ENCODE measurements at places on chromosomes 16 and 17. TPM values are rescaled to one million over a fixed set of nuclear protein-coding genes. Genes with fewer than 3 reads are reported as not detected.

The PRAC2 gene
- polyA plus RNA-seq = not detected

The SLFN13 gene
- 5.9 TPM for polyA plus RNA-seq

DNA sequence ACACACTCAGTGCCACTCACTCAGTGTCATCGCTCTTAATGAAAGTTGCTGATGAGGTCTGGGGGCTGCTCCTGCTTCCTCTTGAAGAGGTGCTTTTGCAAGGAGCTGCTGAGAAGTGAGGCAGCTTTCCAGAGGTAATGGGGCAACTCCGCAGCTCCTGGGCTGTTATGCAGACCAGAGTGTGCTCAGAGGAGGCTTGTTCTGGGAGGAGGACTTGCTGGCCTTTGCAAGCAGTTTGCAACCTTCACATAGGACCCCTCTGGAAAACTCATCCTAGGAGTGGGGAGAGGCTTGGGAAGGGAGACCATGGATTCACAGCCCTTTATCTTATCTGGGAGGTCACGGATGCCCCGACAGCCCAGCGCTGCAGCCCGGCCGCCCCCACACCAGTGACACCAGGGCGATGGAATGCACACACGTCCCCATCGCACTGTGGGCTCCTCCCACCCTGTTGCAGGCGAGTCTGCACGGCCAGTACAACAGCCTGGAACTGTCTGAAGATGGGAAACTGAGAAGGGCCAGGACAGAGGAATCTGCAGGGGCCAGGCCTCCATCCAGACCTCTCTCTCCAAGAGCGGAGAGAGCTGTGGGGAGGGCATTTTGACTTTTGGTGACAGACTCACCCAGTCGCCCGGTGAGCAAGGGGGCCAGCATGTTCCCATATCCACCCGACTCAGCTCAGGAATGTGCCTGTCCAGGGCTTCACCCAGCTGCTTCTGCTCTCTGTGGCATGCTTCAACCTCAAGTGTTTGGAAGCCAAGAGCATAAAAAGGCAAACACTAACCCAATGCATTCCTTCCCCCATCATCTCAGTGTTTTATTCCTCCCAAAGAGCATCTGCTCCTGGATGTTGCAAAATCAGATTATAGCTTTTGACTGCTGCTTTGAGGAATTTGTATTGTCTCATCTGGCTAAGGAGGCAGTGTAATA lies 78.6 kb upstream of the ZNF469 start:
- H3K4me3 ChIP-seq = no peak overlapping the region
- no peaks in the 10 kb centered on the region for H3K36me3 ChIP-seq
- peak overlapping the region; percentile 9 for H3K27ac ChIP-seq
- peak; percentile 28 for DNase-seq
- H3K4me1 ChIP-seq = no peaks in the 10 kb centered on the region

GRCh38 chr16:19907161-19907992 lies 22.7 kb upstream of the GPRC5B start:
- no peaks in the 10 kb centered on the region for H3K27me3 ChIP-seq
- H3K4me1 ChIP-seq = no peaks in the 10 kb centered on the region
- H3K36me3 ChIP-seq = no peaks in the 10 kb centered on the region
- H3K27ac ChIP-seq = no peak overlapping the region

The SMPD3 gene
- polyA plus RNA-seq = 2.8 TPM

The TP53TG3F gene
- not detected for polyA plus RNA-seq

The SOCS7 gene
- polyA plus RNA-seq = 4.2 TPM

The APOH gene
- polyA plus RNA-seq = not detected

The MT1F gene
- not detected for polyA plus RNA-seq

DNA sequence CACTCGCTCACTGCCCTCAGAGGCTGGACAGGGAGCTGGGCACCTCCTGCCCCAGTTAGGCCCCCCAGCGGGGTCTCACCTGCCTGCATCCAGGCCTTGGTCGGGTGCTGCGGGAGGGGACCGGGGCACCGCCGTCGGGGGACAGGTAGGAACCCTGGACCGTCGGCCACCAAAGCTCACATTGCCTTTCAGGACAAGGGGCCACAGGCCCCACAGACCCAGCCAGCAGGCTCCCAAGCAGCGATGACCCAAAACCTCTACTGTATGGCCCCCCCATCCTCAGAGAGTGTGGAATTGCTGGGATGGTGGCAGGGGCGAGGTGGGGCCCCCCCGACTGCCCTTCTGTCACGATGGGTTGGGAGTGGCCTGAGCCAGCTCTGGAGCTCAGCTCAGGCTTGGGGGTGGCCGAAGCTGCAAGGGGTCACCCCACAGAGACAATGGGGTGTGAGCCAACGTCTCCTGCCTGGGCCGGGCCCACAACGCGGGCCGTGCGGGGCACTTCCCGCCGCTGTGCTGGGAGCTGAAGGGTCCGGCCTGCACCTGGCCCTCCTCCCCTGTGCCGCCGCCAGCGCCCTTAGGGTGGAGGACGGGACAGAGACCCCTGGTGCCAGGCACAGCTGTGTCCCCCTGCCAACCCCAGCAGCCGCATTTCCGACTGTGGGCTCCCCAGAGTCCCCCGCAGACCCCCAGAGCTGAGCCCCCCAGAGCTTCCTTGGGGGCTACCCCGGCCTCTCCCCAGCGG lies 498 bp downstream of the IGFALS start:
- DNase-seq = no peak
- H3K36me3 ChIP-seq = peaks cover 6% of the 10 kb centered on the region
- no peaks in the 10 kb centered on the region for H3K27me3 ChIP-seq
- H3K27ac ChIP-seq = no peak overlapping the region

The HSD11B2 gene
- 0.84 TPM for polyA plus RNA-seq

GRCh38 chr16:83983491-83983890 lies 15.4 kb downstream of the NECAB2 start:
- H3K4me1 ChIP-seq = no peaks in the 10 kb centered on the region
- H3K4me3 ChIP-seq = no peak overlapping the region
- H3K27me3 ChIP-seq = no peaks in the 10 kb centered on the region
- H3K27ac ChIP-seq = no peak overlapping the region
- no peak for DNase-seq

DNA sequence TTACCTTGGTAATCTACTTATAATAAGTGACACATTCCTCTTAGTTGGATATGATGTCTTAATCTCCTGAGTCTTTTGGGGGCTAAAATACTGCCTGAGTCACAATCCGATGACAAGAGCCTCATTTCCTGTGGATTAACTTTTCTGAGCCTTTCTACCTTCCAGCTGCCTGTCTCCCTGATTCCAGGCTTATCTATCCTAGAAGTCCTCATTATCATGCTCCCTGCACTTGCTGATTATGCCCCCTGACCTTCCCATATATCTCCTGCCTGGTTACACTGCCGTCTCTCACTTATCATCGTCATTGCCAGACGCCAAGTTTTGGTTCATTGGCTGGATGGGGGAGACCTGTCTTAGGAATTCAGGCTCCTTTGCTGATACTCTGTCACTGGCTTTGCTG lies 727.4 kb upstream of the CA10 start:
- H3K27me3 ChIP-seq = no peaks in the 10 kb centered on the region
- peaks cover 8% of the 10 kb centered on the region for H3K4me1 ChIP-seq
- no peak overlapping the region for H3K27ac ChIP-seq

GRCh38 chr16:27097800-27098230 lies 31.1 kb downstream of the C16orf82 start:
- no peak overlapping the region for H3K4me3 ChIP-seq
- no peaks in the 10 kb centered on the region for H3K36me3 ChIP-seq
- H3K4me1 ChIP-seq = no peaks in the 10 kb centered on the region
- no peak overlapping the region for H3K27ac ChIP-seq
- DNase-seq = peak; percentile 93

The SDR42E2 gene
- not detected for polyA plus RNA-seq

GRCh38 chr17:66585472-66585871 lies 249.4 kb upstream of the CACNG5 start:
- DNase-seq = no peak
- H3K27me3 ChIP-seq = no peaks in the 10 kb centered on the region
- no peak overlapping the region for H3K4me3 ChIP-seq
- H3K36me3 ChIP-seq = no peaks in the 10 kb centered on the region
- no peak overlapping the region for H3K27ac ChIP-seq

DNA sequence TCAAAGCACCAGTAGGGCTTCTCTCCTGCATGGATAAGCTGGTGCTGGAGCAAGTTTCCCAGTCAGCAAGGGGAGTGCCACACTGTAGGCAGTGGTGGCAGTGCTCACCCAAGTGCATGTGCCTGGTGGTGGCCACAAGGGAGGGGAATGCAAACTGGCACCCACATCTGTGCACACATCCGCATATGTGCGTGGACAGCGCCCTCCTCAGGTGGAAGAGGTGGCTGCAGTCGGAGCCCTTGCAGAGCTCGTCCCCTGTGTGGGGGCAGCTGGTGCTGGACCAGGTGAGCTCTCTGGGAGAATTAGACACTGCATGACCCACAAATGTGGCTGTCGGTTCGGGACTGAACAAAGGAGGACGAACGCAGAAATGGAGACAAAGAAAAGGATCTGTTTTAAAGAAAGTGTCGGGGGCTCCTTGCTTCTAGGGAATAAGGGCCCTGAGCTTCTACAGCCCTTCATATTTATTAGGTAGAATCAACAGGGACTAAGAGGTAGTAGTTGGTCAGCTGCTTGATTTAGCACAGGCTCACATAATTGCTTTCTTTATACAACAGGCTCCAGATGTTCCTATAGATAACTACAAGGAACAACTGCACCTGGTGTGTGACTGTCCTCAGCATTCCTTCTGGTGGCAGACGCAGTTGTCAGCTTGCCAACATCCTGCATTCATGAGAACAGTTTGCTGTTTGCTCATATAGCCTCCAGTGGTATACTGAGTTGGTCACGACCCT lies 5.3 kb upstream of the ZNF689 start:
- H3K27me3 ChIP-seq = no peaks in the 10 kb centered on the region
- H3K4me1 ChIP-seq = no peaks in the 10 kb centered on the region
- H3K27ac ChIP-seq = no peak overlapping the region
- H3K4me3 ChIP-seq = no peak overlapping the region
- peak; percentile 41 for DNase-seq

The TBX21 gene
- 0.12 TPM for polyA plus RNA-seq

DNA sequence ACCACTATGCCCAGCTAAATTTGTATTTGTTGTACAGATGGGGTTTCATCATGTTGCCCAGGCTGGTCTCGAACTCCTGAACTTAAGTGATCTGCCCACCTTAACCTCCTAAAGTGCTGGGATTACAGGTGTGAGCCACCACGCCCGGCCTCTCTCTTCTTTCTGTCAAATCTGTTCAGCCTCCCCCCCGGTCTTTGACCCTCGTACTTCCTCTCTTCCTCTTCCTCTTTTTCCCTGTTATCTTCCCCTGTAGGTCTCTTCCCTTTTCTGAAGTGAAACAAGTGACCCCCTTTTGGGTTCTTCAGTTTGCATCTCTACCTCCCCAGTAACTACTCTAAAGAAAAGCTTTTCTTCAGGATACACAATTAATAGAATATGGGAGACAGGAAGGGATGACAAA lies 31.7 kb upstream of the DHX40 start:
- peaks cover 11% of the 10 kb centered on the region for H3K4me1 ChIP-seq
- H3K27ac ChIP-seq = no peak overlapping the region
- no peaks in the 10 kb centered on the region for H3K27me3 ChIP-seq
- no peak for DNase-seq
- H3K4me3 ChIP-seq = no peak overlapping the region
- H3K36me3 ChIP-seq = no peaks in the 10 kb centered on the region

DNA sequence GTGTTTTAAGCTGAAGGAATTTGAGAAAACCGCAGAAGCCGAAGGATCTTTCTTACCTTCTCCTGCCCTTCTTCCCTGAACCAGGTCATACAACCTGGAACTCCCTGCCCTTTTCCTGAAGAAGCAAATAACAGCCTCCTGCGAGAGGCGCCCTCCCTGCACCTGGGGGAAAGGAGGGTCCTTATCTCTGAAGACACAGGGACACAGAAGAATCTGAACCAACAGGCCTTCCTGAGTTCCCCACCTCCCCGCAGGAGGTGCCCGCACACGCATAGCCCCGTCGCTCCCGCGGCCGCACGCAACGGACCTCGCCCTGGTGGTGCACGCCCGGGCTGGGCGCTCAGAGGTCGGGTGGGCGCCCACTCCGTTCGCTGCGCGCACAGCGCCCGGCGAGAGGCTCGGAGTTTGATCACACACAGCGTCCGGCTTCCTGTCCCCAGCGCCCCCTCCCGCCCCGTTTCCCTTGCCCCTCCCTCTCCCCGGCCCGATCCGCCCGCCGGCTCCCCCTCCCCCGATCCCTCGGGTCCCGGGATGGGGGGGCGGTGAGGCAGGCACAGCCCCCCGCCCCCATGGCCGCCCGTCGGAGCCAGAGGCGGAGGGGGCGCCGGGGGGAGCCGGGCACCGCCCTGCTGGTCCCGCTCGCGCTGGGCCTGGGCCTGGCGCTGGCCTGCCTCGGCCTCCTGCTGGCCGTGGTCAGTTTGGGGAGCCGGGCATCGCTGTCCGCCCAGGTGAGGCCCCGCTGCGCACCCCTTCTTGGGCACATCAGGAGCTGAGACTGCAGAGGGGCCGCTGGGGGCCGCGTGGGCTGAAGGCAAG lies at the start of gene TNFSF12:
TSS of gene TNFSF12 (plus strand) at position 474 of the 816 bp plus-strand sequence. CDS start at position 570, 96 bp downstream.
- peak within 1 kb of the TSS; percentile 34 for H3K4me3 ChIP-seq
- no peak within 1 kb of the TSS for H3K27ac ChIP-seq
- H3K4me1 ChIP-seq = peaks cover 4% of the 10 kb centered on the region
- no peaks in the 10 kb centered on the region for H3K36me3 ChIP-seq

DNA sequence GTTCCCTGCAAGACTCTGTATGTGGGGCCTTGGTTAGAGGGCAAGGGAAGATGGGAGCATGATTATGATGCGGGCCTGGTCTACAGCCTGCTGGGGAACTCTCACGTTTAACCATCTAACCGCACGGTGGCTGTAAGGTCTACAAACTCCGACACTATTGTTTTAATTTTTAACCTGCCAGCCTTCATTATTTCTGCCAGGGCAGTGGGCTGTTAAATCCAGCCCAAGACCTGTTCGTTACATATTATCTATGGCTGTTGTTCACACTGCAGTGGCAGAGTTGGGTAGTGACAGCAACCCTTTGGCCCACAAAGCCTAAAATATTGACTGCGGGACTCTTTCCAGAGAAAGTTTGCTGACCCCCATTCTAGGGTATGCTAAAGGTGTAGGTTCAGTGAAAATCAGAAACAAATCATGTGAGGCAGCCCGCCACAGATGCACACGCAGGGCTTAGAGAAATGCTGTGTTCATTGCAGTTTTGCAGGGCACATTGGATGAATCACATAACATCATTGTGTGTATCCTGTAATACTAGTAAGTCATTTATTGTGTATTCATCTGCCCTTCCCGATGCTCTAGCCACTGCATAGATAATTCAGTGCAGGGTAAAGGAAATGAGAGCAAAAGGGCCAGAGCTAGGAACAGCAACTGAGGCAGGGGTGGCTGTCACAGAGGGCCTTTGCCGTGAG lies 14.3 kb downstream of the SNX29 start:
- H3K27ac ChIP-seq = no peak overlapping the region
- no peak overlapping the region for H3K4me3 ChIP-seq
- no peak for DNase-seq
- no peaks in the 10 kb centered on the region for H3K27me3 ChIP-seq
- H3K4me1 ChIP-seq = no peaks in the 10 kb centered on the region

DNA sequence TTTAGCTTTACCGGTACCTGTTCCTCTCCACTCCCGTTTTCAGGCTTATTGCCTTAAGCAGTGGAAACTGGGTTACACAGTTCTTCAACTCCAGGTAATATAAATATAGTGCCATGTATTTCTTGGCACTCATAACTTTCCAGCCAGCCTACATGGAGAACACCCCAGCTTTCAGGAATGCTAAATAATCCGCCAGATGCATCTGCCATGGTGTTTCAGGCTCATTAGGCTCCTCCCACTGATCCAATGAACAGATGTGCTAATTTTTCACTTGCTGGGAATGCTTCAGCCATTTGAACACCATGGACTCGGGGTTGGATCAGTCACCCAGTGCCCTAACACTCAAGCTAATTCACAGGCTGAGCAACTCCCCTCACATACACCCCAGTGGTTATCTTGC lies 4.6 kb downstream of the ANKFN1 start:
- no peak for DNase-seq
- H3K4me1 ChIP-seq = no peaks in the 10 kb centered on the region
- no peaks in the 10 kb centered on the region for H3K36me3 ChIP-seq
- H3K27me3 ChIP-seq = no peaks in the 10 kb centered on the region

- no peaks in the 10 kb centered on the region for H3K36me3 ChIP-seq
- H3K27ac ChIP-seq = no peak overlapping the region
- peaks cover 22% of the 10 kb centered on the region for H3K4me1 ChIP-seq
- H3K27me3 ChIP-seq = peaks cover 8% of the 10 kb centered on the region
Measured at GRCh38 chr17:3891626-3892094, 1.2 kb downstream of the CAMKK1 start.

All from cardiac muscle cell (in vitro differentiated cells and primary cell).